ENCODE measurements at places on chromosomes 2 and 18.

- DNase-seq, result peak; percentile 79
Observed at GRCh38 chr2:79935771-79936657, 368.5 kb downstream of the LRRTM1 start.

- DNase-seq, result no peak
Observed at GRCh38 chr2:66478731-66479316, 43.9 kb downstream of the MEIS1 start.

- DNase-seq, result no peak
Observed at GRCh38 chr2:75494137-75494769, 66.5 kb downstream of the EVA1A start.

GRCh38 chr2:199431746-199432213, 26.0 kb downstream of the SATB2 start:
- no peak for DNase-seq

DNA sequence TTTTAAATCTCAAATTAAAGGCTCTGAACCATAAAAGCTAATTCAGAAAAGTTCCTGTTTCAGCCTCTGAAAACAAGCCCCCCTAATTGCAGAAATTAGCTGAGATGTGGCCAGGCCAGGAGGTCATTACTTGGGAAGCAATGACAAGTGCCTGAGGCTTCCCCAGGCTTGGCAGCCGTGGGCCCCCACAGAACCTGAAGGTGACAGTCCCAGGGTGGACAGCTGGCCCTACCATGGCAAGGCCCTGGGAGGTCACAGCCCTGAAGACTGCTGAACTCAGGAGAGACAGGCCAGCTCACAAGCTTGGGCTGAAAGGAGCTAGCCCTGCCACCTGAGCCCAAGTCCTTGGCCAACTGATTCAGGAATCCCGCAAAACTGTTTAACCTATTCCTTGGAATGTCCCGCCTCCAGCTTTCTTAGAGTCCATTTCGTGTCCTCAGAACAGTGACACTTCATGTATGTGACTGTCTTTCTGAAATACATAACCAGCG, 54.3 kb upstream of the PKDCC start:
- DNase-seq, result no peak

- DNase-seq, result no peak
Observed at GRCh38 chr2:127844973-127845372, 13.0 kb downstream of the POLR2D start.

DNA sequence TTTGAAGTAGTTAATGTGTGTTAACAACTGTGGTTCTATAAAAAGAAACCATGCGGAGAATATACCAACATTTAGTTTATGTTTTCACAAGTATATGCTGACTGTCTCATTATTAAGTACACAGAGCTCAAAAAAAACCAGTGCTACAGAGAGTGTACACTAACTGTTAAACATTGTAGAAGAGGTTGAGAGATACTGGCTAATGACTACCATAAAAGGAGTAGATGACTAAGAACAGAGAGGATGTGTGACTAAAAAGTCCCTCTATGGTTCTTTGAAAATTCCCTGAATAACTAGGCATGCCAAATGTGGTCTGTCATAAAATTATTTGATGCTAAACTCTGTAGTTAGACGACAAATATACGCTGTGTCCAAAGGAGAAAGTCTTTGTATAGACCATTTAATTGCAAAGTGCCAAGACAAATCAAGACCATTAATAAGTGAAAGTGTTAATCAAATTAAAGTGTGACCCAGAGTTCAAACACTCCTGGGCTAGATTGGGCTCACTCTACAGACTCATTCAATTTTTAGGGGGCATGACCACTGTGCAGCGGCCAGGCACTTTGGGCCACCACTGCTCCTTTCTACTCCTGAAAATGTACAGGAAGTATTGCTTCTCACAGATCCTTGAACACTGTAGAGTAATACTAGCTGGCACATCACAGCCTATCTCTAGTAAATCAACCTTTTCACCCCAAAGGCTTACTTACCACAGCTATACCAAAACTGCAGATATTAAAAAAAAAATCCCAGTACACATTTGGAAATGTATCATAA, 45.1 kb upstream of the SERTAD2 start:
- DNase-seq, result peak; percentile 94
